Stimulated activated CD8-positive, alpha-beta memory T cell treated with anti-CD3 and anti-CD28 coated beads, Interleukin-7, amount 100 ng/mL, for 1 hour (primary cell): ENCODE measurements at places on chromosomes 5 and 9.

GRCh38 chr5:112906637-112907036 is 15.4 kb downstream of the REEP5 start:
- no peak for DNase-seq

DNA sequence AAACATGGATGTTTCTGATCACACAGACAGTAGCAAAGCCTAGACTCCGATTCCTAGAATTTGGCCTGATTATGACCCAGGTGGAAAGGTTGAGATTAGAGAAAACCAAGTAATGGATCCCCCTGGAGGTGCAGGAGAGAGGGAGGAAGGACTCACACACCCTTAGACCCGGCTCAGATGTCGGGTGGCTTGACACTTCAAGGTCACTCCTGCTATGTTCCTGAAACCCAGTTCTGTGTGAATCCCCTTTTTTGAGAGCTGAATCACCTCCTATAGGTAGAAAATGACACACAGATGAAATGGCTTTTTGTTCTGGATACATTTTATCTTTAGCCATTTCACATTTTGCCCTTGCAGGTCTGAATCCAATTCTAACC is 192.8 kb downstream of the ARRDC3 start:
- no peak for DNase-seq

DNA sequence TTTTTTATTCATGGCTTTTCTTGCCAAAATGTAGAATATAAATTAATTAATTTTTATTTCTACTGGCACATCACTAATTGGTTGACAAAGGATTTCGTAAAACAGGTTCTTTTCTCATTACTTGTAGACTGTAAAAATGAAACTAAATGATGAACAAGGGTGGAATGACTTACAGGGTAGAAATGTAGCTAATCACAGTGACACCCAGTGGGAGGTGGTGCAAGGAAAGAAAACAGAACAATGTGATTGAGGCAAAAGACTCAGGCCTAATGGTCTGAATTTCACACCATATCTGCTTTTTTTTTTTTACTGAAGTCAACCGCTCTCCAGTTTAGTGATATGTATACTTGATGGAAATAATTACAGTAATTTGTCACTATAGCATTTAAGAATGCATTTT is 28.9 kb downstream of the GABRG2 start:
- DNase-seq: no peak

GRCh38 chr5:141691867-141692532 is 10.0 kb upstream of the ARAP3 start:
- peak; percentile 79 for DNase-seq

- DNase-seq: no peak
Observed at GRCh38 chr9:120368799-120369198, 211.2 kb downstream of the CDK5RAP2 start.

- DNase-seq: no peak
Observed at GRCh38 chr5:74155501-74155900, 485.0 kb downstream of the ENC1 start.

- no peak for DNase-seq
Observed at GRCh38 chr9:31023847-31024246, 1360.6 kb upstream of the ACO1 start.

DNA sequence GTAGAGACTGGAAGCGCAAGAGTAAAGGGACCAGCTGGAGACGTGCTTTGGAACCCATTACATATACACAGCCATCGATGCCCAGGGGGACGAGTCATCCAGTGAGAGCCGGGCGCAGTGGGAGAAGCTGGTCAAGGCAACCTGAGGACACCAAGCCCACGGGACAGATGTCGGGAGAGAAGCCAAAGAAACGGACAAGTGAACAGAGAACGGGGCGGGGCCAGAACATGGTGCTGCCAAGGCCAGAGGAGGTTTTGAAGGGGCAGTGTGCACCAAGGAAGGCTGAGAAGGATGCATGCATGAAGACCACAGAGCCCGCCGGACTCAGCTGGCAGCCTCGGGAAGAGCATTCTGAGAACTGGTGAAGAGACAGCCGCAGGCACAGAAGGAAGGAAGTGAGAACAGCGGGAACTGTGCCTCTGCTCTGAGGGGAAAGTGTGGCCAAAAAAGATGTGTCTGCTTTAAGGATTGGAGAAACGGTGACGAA is 20.3 kb downstream of the CAMSAP1 start:
- no peak for DNase-seq

GRCh38 chr5:88552426-88552825 is 283.8 kb upstream of the TMEM161B start:
- no peak for DNase-seq

GRCh38 chr5:40278881-40279280 is 400.8 kb upstream of the PTGER4 start:
- DNase-seq: no peak

GRCh38 chr5:172548981-172549687 is 91.9 kb upstream of the NEURL1B start:
- no peak for DNase-seq

- no peak for DNase-seq
Observed at GRCh38 chr9:136981588-136982231, 1.1 kb upstream of the LCNL1 start.

- no peak for DNase-seq
Observed at GRCh38 chr5:106675687-106676086, 995.0 kb downstream of the EFNA5 start.

- DNase-seq: no peak
Observed at GRCh38 chr9:108933231-108933717, 650 bp downstream of the ELP1 start.

GRCh38 chr5:32654427-32654826 is 56.7 kb upstream of the NPR3 start:
- no peak for DNase-seq

DNA sequence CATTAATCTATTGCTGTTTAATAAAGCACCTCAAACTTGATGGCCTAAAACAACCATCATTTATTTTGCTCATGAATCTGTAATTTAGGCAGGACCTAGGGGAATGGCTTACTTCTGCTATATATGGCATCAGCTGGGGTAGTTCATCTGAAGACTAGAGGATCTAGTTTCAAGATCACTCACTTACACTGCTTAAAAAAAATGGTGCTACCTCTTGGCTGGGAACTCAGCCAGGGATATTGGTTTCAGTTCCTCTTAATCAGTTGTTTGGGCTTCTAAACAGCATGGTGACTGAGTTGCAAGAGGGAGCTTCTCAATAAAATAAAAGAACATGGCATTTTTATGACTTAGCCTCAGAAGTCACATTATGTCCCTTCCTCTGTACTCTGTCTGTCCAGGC is 142.0 kb downstream of the FAM114A2 start:
- no peak for DNase-seq

DNA sequence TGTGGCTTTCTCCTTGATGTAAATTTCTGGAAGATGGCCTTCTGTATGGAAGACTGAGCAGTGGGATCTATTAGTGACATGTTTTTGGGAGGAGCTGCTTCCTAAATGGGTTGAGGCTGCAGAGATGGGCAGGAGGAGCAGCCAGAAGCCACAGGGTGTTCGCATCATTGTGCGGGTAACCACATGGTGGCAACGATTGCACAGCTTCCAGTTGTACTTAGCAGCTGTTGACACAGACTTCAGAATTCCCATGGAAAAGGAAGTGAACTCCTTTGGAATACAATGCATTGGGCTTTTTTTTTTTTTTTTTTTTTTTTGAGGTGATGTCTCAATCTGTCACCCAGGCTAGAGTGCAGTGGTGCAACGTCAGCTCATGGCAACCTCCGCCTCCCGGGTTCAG is 297.3 kb downstream of the NR3C1 start:
- DNase-seq: no peak

GRCh38 chr5:10352430-10353240 is 860 bp upstream of the MARCHF6 start:
- DNase-seq: no peak

- DNase-seq: no peak
Observed at GRCh38 chr5:129858131-129858675, 46.1 kb upstream of the CHSY3 start.

- DNase-seq: no peak
Observed at GRCh38 chr9:114236391-114237138, 81.2 kb downstream of the COL27A1 start.

- DNase-seq: no peak
Observed at GRCh38 chr9:91395553-91396471, 27.8 kb downstream of the NFIL3 start.

GRCh38 chr9:103789686-103790085 is 304.4 kb upstream of the SMC2 start:
- DNase-seq: no peak
